ENCODE measurements at places on chromosomes 12 and 14.
A peak's percentile ranks its signal among the peaks of the same experiment; 100 is the strongest.

DNA sequence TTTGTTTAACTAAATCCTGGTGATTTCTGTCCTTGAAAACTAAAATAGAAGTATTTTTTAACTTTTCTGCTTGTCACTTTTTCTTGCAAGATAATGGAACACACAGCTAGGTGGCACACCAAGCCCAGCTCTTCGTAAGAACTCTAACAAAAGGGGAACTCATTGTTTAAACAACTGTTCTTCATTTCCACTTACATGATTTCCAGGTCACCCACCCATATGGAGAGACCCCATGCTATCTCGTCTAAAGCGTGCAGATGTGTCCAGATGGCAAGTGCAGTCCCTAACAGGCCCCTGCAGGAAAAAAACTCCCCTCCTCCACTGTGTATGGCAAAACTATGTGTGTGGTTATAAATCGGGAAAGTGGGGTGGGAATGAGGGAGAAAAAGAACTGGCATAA is 43.3 kb upstream of the NT5DC3 start:
- DNase-seq = peak; percentile 48

DNA sequence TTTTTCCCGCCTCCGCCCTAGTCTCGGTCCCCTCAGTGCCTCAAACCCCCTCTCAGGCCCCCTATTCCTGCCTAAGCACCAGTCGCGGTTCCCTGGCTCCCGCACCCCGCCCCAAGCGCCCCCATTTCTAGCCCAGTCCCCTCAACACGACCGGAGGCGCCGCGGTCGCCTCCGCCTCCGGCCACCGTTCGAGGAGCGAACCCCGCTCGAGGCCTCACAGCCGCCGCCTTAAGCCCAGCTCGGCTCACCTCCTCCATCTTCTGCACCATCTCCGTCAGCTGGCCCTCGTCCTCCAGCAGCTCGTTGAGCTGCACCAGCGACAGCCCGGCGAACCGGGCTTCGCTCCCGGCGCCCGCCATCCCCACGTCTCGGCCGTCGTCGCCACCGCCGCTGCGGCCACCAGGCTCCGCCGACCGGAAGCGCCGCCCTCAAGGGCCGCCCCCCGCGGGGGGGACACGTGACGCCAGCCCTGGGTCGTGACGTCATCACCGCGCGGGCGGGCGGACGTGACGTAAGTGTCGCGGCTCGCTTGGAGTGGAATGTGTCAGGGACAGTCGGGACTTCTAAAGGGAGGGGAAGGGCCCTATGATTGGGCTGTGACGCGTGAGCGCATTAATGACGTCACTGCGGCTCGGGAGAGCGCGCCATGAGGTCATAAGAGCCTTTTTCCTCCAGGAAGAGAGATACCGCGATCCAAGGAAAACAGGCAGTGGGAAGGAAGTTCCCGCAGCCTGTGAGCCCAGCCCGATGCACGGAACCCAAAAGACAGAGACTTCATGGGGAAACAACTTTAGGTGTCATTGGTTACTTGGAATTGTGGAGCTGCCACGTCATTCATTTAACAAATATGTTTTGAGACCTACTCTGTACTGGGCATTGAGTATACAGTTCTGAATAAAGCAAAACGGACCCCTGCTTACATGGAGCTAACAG is at the start of gene VPS37B:
Gene VPS37B, minus strand, starts transcription at position 421 of the 933 bp plus-strand sequence. Its CDS starts 62 bp downstream, at position 359.
- DNase-seq = peak; percentile 80

- DNase-seq = no peak
Measured at GRCh38 chr14:37596790-37597472, 1.5 kb downstream of the TTC6 start.

- DNase-seq = no peak
Measured at GRCh38 chr14:81529391-81529790, 4.3 kb downstream of the SEL1L start.

DNA sequence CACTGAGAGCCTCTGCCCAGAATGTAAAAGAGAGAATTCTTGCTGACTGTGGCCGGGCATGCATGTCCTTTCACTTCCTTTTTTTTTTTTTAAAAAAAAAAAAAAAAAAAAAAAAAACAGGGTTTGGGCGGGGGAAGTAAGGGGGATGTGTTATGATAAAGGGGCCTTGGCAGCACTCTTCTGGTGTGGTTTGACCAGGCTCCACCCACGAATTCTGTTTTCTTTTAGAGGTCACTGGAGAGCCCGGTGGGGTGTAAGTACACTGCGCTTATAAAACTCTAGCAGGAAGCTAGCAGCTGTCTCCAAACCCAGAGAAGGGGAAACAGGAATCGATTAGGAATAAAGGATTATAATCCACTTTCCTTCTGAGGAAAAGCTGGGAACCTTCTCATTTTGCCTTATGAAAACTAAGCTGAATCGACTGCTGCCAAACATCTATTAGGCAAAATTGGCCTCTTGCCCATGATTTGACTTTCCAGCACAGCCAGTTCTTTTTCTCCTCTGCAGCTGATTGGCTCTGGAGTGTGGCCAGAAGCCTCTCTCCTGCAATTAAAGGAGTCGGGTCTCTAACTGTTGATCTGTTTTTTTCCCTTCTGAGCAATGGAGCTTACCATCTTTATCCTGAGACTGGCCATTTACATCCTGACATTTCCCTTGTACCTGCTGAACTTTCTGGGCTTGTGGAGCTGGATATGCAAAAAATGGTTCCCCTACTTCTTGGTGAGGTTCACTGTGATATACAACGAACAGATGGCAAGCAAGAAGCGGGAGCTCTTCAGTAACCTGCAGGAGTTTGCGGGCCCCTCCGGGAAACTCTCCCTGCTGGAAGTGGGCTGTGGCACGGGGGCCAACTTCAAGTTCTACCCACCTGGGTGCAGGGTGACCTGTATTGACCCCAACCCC is 27.7 kb upstream of the HIGD1C start:
- peak; percentile 46 for DNase-seq

GRCh38 chr12:124720681-124721500 is 142.8 kb downstream of the SCARB1 start:
- DNase-seq = no peak

GRCh38 chr12:1907652-1908611 is 10.5 kb downstream of the CACNA2D4 start:
- no peak for DNase-seq

DNA sequence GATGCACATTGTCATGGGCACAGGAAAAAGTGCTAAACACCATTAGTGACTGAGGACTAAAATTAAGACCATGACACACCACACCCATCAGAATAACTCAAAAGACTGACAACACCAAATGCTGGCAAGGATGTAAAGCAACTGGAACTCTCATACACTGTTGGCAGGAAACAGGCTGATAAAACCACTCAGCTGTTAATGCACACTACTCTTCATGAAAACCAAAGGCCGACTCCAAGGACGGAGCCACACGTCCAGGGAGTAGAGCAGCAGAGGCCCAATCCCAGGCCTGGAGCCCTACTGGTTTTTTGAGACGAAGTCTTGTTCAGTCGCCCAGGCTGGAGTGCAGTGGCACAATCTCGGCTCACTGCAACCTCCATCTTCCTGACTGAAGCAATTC is 6.4 kb downstream of the RAD52 start:
- no peak for DNase-seq

DNA sequence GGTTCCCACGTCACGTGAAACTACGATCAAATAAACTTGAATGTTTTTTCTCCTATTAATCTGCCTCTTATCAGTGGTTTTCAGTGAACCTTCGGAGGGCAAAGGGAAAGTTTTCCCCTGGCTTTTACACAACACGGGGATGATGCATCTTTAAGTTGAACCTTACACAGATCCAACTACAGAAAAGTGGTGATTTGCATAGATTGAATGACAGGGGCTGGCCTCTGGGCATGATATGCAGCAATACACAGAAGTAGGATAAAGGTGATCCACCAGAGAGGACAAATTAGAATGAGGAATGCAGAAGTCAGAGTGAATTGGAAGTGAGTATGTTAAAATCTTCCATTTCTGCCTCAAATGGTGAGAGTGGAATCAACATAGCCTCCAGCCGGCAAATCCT is 11.6 kb downstream of the GSG1 start:
- no peak for DNase-seq

- DNase-seq = no peak
Measured at GRCh38 chr12:52360663-52361271, 6.5 kb downstream of the KRT85 start.

DNA sequence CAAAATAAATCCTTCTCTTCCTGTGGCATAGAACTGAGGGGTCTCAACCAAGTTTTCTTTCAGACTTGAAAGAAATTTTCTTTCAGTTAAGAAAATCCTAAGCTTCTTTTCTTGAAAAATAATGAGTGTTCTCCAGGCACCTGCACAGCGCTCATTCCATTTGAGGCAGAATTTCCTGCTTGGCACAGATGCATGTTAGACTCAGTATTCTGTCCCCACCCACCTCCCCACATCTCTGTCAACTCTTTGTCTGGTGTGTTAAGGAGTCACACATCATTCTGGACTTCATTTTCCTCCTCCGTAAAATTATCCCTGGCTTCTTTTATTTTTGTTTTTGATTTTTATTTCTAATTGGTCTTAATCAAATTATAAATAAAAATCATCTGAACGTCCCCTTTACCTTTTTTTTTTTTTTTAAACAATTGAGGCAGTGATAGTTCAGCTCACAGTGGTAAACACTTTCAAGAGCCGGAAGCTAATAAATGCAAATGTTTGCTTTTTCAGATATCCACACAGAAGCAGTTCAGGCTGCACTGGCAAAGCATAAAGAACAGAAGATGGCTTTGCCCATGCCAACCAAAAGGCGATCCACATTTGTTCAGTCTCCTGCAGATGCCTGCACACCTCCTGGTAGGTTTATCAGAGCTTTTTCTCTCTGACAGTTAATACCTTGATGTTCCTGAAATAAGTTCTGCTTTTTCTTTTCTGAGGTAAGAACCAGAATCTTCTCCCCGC is 104.0 kb upstream of the ATF1 start:
- DNase-seq = no peak

- no peak for DNase-seq
Measured at GRCh38 chr14:65491274-65491673, 78.7 kb downstream of the FUT8 start.

DNA sequence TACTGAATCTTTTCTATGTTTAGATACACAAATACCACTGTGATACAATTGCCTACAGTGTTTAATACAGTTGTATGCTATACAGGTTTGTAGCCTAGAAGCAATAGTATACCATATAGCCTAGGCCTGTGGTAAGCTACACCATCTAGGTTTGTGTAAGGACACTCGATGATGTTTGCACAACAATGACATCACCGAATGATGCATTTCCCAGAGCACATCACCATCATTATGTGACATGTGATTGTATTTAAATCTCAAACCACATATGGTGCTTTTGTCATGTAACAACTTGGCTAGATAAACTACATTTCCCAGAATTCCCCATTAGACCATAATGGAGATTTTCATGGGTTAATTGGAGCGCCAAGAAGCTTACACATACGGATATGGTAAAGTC is 128.4 kb upstream of the CPNE8 start:
- DNase-seq = no peak

DNA sequence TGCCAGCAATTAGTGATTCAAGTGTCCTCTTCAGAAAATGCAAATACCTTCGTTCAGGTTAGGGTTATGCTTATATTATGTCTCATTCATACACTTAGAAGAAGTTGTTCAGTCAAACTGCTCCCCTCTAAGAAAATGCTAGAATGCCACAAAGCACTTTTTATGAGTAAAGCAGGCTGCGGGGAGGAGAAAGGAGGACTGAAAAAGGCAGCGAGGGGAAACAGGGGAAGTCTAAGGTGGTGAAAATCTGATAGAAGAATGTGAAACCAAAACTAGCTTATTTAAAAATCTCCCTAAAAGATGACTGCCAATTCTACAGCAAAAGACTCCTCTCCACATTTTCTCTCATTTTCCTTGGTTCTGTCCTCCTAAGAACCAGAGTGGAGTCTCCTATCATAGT is 70.1 kb downstream of the PRKD1 start:
- no peak for DNase-seq

GRCh38 chr12:54442099-54442498 is 23.0 kb upstream of the ITGA5 start:
- DNase-seq = no peak

- no peak for DNase-seq
Measured at GRCh38 chr14:103716091-103716801, 636 bp downstream of the ZFYVE21 start.

- DNase-seq = no peak
Measured at GRCh38 chr12:49979791-49980190, 7.0 kb downstream of the AQP6 start.

- no peak for DNase-seq
Measured at GRCh38 chr12:42255221-42255865, 17.3 kb upstream of the YAF2 start.

GRCh38 chr14:32013083-32013482 is 64.0 kb upstream of the ARHGAP5 start:
- no peak for DNase-seq

DNA sequence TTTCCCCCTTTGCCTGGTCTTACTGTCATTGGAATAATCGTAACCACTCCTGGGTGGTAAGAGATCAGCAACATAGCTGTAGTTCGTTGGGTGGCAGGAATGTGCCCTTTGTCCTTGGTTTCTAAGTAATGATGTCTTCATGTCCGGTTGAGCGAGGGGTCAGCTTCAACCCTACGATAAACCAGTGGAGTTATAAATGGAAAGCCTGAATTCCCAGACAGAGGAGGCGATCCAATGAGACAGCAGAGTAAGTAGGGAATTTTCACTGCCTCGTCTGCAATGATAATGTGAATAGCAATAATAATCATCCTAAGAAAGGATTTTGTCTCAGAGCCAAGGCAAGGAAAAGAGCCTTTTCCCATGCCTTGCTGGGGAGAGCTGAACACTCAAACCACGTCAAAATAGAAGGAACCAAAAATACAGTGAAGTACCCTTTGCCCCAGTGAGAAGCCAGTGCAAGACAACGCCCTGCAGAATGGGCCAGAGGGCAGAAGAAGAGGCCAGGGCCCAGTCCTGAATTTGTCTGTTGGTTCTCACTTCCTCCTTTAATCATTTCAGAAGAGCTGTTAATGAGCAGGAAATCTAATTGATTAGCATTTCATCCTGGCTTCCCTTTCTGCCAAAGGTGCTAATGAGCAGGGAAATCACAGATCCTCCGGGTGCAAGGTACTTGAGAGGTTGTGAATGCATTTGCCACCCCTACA is 330.7 kb downstream of the CACNA1C start:
- no peak for DNase-seq

GRCh38 chr14:63147018-63147417 is 57.2 kb upstream of the RHOJ start:
- DNase-seq = no peak

GRCh38 chr14:59246566-59246965 is 58.1 kb downstream of the DAAM1 start:
- no peak for DNase-seq

DNA sequence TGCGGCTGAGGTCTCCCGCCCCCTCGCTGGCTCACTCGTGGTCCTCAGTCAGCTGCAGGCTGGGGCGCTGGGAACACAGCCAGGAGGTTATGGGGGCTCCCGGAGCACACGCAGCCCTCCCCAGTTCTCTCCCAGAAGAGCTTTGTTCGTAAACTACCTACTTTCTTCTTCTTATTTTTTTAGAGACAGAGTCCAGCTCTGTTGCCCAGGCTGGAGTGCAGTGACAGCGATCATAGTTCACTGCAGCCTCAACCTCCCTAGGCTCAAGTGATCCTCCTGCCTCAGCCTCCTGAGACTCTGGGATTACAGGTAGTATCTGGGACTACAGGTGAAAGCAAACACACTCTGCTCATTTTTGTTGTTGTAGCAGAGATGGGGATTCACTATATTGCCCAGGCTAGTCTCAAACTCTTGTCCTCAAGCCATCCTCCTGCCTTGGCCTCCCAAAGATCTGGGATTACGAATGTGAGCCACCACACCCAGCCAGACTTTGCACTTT is 15.5 kb upstream of the PLA2G1B start:
- DNase-seq = no peak

Measured in activated gamma-delta T cell treated with Interleukin-2 at 50 U/mL for 16 hours (primary cell).